Mesendoderm (in vitro differentiated cells): ENCODE measurements at places on chromosomes 6 and 20.
A peak's percentile ranks its signal among the peaks of the same experiment; 100 is the strongest.

DNA sequence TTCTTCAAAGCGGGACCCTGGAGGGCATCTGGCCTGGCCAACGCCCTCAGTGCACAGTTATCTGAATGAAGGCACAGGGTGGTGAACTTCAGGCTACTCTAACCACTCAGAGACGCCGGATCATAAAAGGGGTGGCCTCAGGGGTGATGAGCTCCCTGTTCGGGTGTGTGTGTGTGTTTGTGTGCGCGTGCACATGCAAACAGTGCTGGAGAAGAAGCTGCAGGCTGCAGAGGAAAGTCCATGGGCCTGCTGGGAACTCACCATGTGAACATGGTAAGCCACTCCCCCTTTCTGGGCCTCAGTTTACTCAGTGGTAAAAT lies 42.0 kb downstream of the KIAA1755 start:
- no peak for DNase-seq
- H3K36me3 ChIP-seq, result no peaks in the 10 kb centered on the region
- no peak overlapping the region for H3K27ac ChIP-seq
- H3K4me3 ChIP-seq, result no peak overlapping the region

DNA sequence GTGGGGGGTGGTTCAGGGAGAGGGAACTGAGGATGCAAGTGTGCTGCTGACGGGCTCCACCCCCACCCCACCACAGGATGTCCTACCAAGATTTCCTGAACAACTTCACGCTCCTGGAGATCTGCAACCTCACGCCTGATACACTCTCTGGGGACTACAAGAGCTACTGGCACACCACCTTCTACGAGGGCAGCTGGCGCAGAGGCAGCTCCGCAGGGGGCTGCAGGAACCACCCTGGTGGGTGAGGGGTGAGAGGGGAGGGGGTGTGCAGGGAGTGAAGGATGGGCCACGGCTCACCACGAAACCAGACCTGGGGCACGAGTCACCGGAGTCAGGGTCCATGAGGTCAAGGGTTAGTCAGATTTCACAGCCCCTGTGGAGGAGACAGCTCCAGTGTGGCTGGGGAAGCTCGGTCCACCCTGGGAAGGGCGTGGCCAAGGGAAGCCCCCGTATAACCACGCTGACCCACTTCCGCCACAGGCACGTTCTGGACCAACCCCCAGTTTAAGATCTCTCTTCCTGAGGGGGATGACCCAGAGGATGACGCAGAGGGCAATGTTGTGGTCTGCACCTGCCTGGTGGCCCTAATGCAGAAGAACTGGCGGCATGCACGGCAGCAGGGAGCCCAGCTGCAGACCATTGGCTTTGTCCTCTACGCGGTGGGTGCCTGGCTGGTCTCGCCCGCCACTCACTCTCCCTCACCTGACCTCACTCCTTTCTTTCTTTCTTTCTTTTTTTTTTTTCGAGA lies 18.3 kb downstream of the CAPN11 start:
- DNase-seq, result no peak
- no peaks in the 10 kb centered on the region for H3K36me3 ChIP-seq
- H3K4me3 ChIP-seq, result no peak overlapping the region
- no peaks in the 10 kb centered on the region for H3K27me3 ChIP-seq

DNA sequence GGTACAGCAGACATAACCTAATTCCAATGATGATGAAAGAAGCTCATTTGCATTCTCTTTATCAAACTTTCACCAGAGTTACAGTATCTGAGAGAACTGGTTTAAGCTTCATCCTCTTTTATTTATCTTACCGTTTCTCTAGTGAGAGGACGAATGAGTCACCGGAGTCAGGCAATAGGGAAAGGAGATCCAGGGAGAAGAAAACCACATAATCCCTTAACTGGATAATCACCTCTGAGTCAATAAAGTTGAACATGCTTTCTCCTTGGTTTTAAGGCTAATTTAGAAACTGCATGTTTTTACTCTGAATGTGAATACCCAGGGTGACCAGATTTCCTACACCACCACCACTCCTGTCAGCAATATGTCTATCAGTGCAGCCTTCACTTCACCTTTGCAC lies 313.7 kb upstream of the TBX18 start:
- no peak overlapping the region for H3K27ac ChIP-seq
- H3K4me3 ChIP-seq, result no peak overlapping the region
- no peaks in the 10 kb centered on the region for H3K27me3 ChIP-seq
- H3K4me1 ChIP-seq, result no peaks in the 10 kb centered on the region
- peak; percentile 15 for DNase-seq

DNA sequence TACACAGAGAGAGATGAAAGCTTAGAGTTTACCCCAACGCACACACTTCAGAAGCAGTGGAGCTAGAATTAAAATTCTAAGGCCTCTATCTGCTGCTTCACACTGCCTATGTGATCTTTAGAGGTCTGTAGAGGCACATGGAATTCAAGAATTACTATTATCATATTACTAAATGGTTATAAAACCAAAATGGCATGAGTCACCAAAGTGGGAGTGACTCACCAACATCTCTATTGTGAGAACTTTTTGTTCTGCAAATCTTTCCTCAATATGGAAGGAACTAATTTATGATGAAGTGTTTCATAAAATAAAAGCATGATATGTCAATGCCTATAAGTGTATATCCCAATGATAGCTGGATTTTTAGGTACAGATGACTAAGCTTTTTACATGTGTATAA lies 28.5 kb upstream of the TMEM244 start:
- no peaks in the 10 kb centered on the region for H3K4me1 ChIP-seq
- no peak overlapping the region for H3K4me3 ChIP-seq
- H3K36me3 ChIP-seq, result no peaks in the 10 kb centered on the region
- H3K27me3 ChIP-seq, result no peaks in the 10 kb centered on the region
- DNase-seq, result no peak

DNA sequence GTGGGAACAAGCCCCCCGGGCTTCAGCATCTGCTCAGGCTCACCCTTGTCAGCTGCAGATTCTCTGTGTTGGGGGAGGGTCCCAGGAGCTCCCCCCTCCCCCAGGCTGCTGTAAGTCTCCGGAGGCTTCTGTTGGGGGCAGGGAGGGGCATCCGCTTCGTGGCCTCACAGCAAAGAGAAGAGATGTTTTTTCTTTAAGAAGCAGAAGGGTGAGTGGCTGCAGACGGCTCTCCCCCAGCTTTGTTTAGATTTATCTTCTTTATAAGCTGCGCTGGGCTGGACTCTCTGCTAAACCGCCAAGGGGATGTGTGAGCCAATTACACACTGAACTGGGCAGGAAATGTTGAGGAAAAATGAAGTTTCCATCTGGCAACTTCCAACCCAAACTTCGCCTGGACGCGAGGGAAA lies 48.7 kb upstream of the GATA5 start:
- no peak overlapping the region for H3K4me3 ChIP-seq
- H3K27me3 ChIP-seq, result no peaks in the 10 kb centered on the region
- DNase-seq, result peak; percentile 55
- H3K36me3 ChIP-seq, result no peaks in the 10 kb centered on the region

DNA sequence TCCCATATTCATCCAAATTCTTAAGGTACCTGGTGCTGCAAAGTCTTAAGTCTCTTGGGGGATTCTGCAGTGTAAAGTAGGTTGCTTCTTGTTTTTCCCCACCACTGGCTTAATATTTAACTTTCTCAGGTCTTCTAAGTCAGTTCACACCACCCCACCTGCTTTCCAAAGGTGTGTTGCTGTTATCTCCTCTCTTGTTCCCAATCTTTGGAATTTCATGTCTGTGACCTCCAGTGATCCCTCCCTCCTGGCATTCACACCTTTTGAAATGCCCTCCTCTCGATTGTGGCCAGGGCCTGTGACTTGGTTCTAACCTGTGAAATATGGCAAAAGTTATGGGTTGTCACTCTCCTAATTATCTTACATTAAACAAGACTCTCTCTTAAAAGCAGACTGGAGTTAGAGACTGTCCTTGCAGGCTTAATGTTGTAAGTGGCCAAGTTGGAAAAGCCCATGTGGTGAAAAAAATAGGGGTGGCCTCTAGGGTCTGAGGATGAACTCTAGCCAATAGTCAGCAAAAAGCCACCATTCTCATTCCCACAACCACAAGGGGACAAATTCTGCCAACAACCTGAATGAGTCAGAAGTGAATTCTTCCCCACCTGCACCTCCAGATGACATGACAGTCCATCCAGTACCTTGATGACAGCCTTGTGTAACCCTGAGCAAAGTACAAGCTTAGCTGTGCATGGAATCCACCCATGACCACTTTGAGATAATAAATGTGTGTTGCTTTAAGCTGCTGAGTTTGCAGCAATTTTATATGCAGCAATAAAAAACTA lies 45.1 kb downstream of the ADGRF1 start:
- H3K27ac ChIP-seq, result no peak overlapping the region
- H3K27me3 ChIP-seq, result no peaks in the 10 kb centered on the region
- DNase-seq, result peak; percentile 51
- peaks cover 1% of the 10 kb centered on the region for H3K4me1 ChIP-seq

GRCh38 chr20:41786158-41786557 lies 168.0 kb upstream of the CHD6 start:
- H3K27ac ChIP-seq, result no peak overlapping the region
- H3K4me1 ChIP-seq, result no peaks in the 10 kb centered on the region
- no peak for DNase-seq
- no peak overlapping the region for H3K4me3 ChIP-seq

DNA sequence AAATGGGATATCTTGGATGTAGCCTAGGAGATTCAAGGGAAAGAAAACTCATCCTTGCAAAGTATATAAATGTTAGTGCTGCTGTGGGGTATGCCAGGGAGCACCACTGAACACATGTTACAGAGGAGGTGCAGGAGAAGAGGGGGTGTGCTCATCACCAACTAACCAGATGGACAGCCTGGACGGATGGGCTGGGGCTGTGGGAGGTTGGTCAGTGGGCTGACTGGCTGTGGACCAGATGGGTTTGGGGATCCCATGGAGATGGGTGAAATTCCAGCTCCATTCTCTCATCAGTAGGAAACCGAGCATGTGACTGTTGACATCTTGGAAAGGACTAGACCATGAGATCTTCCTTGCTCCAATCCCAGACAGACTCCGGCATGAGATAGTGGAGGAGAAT lies 201.0 kb downstream of the LRFN2 start:
- no peaks in the 10 kb centered on the region for H3K4me1 ChIP-seq
- no peak overlapping the region for H3K27ac ChIP-seq
- no peaks in the 10 kb centered on the region for H3K27me3 ChIP-seq
- no peak for DNase-seq

GRCh38 chr6:108074057-108074358 lies 533 bp downstream of the OSTM1 start:
- H3K4me3 ChIP-seq, result peak overlapping the region; percentile 65
- H3K27me3 ChIP-seq, result no peaks in the 10 kb centered on the region
- no peaks in the 10 kb centered on the region for H3K36me3 ChIP-seq
- no peaks in the 10 kb centered on the region for H3K4me1 ChIP-seq
- no peak overlapping the region for H3K27ac ChIP-seq
- no peak for DNase-seq

- peak; percentile 19 for DNase-seq
- H3K27ac ChIP-seq, result no peak overlapping the region
- H3K36me3 ChIP-seq, result no peaks in the 10 kb centered on the region
- H3K27me3 ChIP-seq, result no peaks in the 10 kb centered on the region
- H3K4me3 ChIP-seq, result no peak overlapping the region
Measured at GRCh38 chr6:161200610-161201370, 73.1 kb downstream of the AGPAT4 start.
